Renal cortical epithelial cell (primary cell): ENCODE measurements at places on chromosomes 7 and 10.

DNA sequence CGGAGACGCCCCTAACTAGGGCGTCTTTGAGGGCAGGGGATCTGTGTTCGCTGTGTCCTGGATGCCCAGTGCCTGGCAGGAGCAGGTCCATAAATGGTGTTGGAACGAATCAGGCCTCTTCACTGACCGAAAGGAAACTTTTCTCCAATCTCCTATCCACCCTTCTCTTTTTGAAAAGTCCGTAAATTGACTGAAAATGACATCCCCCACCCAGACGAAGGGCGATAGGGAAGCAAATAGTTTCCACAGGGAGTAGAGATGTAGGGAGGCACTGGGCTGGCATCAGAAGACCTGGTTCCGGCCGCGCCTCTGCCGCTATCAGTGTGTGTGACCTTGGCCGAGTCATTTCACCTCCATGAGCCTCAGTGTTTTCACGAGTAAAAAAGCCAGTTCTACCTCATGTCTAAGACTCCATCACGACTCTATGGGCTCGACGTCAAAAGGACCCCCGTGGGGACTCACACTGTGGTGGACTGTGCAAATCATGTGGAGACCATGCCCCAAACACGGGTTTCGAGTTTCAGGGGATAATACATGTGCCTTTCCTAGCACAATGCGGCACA, 497 bp upstream of the RAB11FIP2 start:
- no peak for DNase-seq

DNA sequence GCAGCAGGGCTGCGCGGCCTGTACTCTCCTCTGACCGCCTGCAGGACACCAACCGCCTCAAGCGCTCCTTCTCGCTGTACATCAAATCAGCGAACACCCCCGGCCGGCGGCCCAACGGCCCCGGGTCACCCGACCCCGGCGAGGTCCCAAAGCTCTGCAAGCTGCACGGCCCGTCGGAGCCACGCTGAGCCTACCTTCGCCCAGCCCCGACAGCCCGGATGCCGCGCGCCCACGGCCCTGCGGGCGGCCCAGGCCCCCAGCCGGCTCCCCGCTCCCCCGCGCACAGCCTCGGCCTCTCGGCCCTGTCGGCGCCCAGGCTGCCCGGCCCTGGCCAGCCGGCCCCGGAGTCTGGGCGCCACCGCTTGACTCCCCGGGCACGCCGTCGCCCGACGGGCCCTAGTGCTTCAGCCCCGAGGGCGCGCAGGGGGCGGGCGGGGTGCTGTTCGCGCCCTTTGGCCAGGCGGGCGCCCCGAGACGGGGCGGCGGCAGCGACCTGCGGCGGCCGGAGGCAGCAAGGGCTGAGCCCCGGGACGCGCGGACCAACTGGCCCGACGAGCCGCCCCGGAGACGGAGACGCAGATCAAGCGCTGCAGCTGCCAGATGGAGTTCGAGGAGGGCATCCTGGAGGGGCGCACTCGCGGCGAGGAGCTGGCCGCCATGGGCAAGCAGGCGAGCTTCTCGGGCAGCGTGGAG, 11.1 kb upstream of the SEC24C start:
- no peak for DNase-seq

- DNase-seq: peak; percentile 70
Measured at GRCh38 chr7:102024769-102025391, 207.5 kb downstream of the CUX1 start.

DNA sequence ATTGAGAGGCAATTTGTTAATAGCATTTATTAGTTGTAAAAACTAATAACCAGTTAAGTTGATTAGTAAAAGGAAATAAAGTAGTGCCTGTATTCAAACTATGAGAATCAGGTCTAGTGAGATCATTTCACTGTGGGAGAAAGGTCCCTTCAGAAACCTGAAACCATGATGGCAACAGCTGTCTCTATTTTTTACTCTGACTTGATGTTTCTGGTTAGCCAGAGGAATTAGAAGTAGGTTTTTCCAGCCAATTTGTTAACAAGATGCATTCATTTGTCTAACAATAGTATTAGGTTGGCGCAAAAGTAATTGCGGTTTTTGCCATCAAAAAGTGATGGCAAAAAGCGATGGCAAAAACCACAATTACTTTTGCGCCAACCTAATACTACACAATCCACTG, 272.2 kb upstream of the YAE1 start:
- DNase-seq: no peak

- peak; percentile 80 for DNase-seq
Measured at GRCh38 chr10:52215745-52216361, 98.2 kb upstream of the DKK1 start.

DNA sequence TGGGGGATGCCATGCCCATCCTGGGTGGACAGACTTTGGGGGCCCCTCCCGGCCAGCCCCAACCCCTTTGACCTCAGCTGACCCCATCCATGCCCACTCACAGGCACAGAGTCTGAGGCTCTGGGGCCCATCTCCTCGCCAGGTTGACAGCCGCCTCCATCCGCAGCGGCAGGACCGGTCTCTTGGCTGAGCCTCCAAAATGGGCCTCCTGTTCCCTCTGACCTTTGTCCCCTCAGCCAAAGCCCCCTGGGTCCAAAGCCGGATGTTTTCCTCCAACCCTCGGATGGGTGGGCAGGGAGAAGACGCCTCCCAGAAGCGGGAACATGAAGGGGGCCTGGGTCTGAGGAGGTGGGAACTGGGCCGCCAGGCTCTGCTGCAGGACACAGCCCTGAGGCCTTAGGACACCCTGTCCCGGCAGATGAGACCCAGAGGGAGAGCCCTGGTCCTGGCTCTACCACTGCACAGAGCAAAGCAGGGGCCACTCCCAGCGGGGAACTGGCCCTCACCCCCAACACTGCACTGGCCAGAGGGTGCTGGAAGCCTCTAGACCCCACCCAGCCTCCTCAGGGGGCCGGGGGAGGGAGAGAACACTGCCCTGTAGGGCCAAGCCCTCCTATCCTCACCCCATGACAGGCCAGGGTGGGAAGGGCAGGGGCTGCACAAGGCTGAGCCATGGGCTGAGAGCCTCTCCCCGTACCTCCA, 12.6 kb downstream of the PDGFA start:
- no peak for DNase-seq

GRCh38 chr10:36725581-36726520, 399.5 kb upstream of the ANKRD30A start:
- peak; percentile 86 for DNase-seq

DNA sequence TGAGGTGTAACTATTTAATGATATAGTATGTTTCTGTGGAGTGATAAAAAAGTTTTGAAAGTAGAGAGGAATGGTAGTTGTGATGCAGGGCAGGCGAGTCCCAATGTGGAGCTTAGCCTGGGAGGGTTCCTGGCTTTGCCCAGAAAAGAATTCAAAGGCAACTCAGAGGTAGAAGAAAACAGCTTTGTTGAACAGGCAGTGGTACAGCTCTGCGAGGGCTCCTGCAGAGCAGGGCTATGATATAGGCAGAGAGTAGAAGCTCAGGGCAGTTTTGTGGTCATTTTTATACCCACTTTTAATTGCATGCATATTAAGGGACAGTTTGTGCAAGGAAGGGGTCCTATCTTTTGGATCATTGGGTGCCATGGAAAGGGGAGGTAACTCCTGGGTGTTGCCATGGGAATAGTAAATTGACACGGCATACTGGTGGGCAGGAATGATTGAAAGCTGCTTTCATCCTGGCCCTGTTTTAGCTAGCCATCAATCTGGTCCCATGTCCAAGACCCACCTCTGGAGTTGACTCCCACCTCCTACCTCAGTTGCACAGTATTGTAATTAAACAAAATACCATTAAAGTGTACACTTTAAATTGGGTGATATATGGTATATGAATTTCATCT, 12.4 kb downstream of the CYP2C8 start:
- no peak for DNase-seq

DNA sequence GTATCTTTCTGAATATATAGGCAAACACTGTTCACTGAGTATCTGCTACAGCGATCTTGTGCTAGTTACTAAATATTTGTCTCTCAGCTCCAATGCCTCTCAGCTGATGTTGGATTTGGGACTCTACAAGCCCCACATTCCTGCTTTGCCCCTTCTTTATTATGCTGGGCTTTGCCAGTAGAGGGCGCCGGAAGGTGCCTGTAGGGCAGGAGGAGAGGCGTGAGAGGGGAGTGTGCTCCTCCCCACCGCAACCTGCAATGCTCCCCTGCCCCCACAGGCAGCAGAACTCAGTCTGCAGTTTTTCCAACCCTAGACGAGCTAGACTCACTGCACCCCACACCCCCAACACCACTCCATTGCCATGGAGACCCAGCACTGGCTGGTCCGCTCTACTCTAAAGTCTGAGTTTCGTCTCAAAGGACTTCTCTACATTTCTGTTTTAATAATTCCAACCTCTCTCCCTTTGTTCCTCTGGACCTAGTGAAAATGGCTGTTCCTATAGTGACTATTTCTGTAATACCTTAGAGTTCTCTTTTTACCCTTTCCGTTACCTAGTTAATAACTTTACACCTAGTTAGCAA, 337.6 kb downstream of the CCSER2 start:
- DNase-seq: no peak
